Activated CD8-positive, alpha-beta memory T cell treated with anti-CD3 and anti-CD28 coated beads, Interleukin-2, amount 50 U/mL, for 48 hours (primary cell): ENCODE measurements at places on chromosomes 3 and 15.

GRCh38 chr3:124431331-124431994 is 298.8 kb upstream of the UMPS start:
- DNase-seq, result no peak

DNA sequence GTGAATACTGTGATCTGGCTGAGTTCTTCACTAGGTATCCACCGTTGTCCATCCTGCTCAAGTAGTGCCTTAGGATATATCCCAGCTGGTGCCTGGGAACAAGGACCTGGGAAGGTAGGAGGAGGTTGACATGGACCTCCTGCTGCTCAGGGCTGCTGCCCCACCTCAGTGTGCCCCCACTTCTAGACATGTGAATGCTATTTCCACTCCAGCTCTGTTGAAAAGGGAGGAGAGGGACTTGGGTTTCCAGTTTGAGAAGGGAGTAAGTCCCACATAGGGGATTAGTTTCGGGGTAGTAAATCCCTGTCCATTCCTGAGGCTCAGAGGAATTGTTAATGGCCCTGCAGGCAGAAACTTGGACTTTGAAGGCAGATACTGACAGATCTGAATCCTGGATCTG is 32.9 kb upstream of the ETV5 start:
- no peak for DNase-seq

DNA sequence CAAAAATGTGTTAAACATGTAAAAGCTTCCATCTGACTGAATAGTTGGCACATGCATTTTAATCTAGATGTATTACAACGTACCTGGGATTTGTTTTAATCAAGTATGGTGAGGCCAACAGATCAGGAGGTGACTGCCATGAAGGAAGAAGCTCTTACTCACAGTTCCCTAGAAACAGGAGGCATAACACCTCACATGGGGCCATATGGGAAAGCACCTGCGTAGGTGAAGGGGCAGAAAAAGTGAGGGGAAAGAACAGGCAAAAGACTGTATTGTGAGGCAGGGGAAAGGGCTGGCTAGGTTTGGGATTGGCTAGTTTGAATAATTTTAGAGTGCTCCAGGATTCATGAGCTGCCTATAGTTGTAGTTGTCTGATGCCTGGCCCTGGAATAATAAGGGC is 9.6 kb downstream of the SQOR start:
- DNase-seq, result no peak

GRCh38 chr15:55253580-55253979 is 36.0 kb downstream of the RAB27A start:
- DNase-seq, result no peak

- no peak for DNase-seq
Observed at GRCh38 chr3:120726791-120727190, 15.5 kb downstream of the RABL3 start.

GRCh38 chr3:73213896-73214295 is 152.4 kb downstream of the EBLN2 start:
- DNase-seq, result no peak

DNA sequence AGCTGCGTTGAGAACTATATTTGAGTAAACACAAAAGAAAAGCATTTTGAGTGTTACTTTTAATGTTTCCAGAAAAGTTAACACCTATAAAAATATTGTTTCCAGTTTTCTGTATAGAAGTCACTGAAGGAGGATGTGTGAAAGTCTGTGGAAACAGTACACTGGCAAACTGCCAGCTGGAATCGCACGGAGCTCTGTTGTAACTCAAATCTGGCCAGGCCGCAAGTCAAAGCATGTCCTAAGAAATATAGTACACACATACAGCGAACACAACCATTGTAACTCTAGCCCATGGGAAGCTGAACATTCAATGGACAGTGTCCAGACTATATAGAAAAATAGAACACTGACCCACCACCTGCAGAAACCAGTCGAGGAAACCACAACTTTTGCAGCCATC is 657.2 kb downstream of the FHIT start:
- no peak for DNase-seq

- DNase-seq, result no peak
Observed at GRCh38 chr3:22691407-22691806, 511.7 kb upstream of the UBE2E2 start.

DNA sequence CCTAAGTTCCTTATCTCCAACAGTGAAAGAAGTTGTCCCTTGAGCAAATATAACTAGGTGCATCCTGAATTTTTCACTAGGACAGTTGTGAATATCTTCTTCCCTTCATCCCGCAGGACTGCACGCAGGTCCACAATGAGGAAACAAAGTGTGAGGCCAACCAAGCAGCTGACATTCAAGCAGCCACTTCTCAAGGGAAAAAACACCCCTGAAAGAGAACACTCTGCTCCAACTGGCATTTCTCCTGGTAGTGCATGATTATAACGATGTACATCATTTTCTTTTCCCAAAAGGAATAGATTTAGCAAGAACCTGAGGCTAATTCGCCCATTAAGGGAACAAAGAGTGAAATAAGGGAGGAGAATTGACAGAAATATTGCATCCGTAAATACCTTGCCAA is 74.5 kb downstream of the ANXA2 start:
- DNase-seq, result no peak

GRCh38 chr3:128484404-128485281 is 8.4 kb downstream of the GATA2 start:
- no peak for DNase-seq

DNA sequence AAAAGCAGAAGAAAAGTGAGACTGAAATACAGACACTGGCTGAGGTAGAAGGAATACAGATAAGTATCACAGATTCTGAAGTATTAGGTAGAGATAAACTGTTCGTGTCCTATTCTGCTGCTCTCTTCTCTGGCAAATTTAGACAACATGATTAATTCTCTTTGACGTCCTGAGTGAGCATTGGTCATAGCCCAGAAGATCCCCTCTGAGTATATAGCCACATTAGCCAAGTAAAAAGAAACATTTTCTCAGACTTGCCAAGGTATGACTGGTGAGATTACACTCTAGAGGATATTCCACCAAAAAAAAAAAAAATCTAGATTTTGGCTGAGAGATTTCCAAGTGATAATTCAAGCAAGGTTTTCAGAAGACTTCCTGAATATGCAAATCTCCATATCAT is 111.4 kb upstream of the ALCAM start:
- DNase-seq, result no peak

DNA sequence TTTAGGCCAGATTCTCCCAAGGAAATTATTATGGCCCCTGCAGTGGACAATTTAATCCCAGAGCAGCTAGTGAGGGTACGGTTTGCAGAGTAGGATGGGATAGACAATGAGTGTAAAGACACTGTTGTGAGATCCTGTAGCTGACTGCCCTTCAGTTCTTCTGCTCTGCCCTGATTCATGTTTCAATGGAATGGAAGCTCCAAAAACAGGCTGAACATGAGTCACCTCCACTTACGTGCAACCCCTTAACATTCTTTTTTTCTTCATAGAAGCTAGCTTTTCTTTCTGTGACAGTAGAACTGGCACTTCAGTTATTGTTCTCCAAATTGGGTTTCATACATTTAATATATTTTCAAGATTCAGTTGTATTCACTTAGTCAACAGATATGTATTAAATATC is 32.1 kb downstream of the CLDN18 start:
- DNase-seq, result no peak
